Esophagus squamous epithelium (tissue), 5 donors: ENCODE measurements at places on chromosomes 5 and 9. TPM values are rescaled to one million over a fixed set of nuclear protein-coding genes. Genes with fewer than 3 reads are reported as not detected.

DNA sequence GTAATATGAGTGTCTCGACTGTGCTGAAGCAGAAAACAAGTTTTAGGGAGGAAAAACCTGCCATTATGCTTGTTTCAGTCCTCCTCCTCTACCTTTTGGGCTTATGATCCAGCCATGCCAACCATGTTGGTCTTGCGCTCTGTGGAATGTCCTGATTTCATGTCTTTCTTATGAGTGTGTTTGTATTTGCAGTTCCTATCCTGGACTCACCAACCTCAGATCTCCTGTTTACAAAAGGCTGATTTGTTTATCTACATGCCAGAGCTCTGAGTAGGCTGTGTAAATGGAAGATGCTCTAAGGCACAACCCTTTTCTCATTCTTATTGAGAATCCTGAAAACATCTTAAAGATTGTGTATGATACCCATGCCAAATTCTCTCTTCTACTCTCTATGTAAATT, 138.6 kb downstream of the ARHGEF28 start:
- no peak for DNase-seq

- no peak for DNase-seq
Measured at GRCh38 chr5:141223112-141223783, at the start of gene PCDHB14. Gene PCDHB14, plus strand, starts transcription at chr5:141223343. Its CDS starts 163 bp downstream, at chr5:141223506.

- DNase-seq, result no peak
Measured at GRCh38 chr9:75935591-75935990, 45.1 kb downstream of the PCSK5 start.

DNA sequence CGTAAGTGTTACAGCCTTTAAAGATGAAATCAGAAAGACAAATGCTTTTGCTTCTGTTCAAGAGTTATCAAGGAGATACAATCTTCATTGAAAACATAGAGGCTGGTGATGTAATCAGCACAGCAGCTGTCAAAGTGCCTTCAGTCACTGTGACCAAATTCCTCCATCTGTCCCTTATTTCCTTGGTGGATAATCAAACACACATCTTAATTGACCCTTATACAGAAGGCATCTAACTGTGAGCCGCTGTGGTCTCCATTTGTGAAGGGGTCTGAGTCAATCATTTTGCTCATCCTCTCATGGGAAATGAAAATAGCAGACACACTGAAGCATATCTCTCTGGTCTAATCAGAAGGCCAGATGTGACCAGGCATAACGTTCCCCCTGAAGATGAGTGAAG, 130.1 kb upstream of the TLR4 start:
- no peak for DNase-seq

GRCh38 chr9:72586388-72587130, 65.2 kb downstream of the TMC1 start:
- DNase-seq, result no peak

- no peak for DNase-seq
Measured at GRCh38 chr9:104900324-104900723, 27.6 kb downstream of the ABCA1 start.

- no peak for DNase-seq
Measured at GRCh38 chr5:18984559-18985080, 1003.4 kb downstream of the CDH18 start.

GRCh38 chr5:59356813-59357380, 536.6 kb downstream of the PDE4D start:
- no peak for DNase-seq

- no peak for DNase-seq
Measured at GRCh38 chr5:9951865-9952516, 297.7 kb downstream of the ATPSCKMT start.

DNA sequence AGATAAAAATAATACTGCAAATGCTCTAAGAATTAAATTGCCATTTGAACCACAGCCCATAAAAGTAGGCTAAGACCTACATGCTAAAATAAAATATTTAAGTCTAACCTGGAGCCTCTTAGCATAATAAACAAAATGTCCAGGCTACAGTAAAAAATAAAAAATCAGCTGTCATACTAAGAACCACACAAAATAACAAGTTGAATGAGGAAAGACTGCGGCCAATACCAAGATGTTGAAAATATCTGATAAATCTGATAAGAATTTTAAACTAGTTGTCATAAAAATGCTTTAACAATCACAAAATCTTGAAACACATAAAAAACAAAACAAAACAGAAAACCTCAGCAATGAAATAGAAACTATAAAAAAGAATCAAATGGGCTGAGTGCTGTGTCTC, 336.9 kb upstream of the MSX2 start:
- no peak for DNase-seq

GRCh38 chr5:147906326-147907095, at the start of gene C5orf46:
Gene C5orf46, minus strand, starts transcription at chr5:147906538. Its CDS starts 37 bp downstream, at chr5:147906501.
- no peak for DNase-seq

DNA sequence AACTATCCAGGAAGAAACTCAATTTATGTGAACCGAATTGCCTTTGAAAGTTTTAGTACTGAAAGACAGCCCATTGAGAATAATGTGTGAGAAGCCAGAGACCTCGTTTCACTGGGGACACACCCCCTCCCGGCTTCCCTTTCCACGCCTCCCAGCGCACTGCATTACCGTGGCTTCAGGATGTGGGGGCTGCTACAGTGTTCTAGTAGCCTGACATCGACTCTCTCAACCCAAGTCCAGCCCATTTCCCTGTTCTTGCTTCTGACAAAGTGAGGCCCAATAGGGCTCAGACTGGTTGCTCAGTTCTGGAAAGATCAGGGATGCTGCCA, 3.5 kb downstream of the PAX5 start:
- DNase-seq, result no peak

SH3TC2 gene
- total RNA-seq, result 3.8 TPM

CYLC2 gene
- total RNA-seq, result not detected

CRB2 gene
- not detected for total RNA-seq

GABRA6 gene
- total RNA-seq, result not detected
